ENCODE measurements at places on chromosomes 13 and 19.

- DNase-seq, result no peak
These were observed 413.4 kb downstream of the ZNF536 start for GRCh38 chr19:30785458-30786137.

- no peak for DNase-seq
These were observed 32.8 kb downstream of the SLC15A1 start for GRCh38 chr13:98719527-98720250.

DNA sequence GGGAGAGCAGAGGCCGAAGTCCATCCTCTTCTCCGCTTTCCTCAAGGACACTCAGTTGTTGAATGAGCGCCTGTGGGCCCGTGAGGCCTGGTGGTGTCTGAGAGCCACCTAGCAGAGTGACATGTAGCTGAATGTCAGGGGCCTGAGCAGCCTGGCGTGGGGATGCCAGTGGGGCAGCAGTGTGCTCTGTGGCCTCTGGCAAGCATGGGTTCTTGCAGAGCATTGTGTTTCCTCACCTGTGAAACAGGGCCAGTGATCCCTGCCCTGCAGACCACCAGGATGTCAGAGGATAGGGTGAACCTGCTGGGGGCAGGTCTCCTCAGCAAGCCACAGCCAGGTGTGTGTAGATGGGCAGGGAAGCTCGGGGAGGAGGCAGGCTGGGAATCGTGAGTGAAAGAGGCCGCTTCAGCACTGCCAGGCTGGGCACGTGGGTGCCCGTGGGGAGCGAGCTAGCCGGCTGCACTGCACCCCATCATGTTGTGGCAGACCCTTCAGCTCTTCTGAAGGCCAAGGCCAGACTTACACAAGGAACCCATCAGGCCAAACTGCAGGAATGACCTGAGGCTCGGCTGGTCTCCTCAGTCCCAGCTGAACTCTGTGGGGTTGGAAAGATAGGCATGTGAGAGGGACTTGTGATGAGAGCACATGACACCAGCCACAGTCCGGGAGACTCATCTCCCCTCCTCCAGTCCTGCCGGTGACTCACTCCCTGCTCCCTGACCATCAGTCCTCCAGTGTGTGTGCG lies 5.0 kb downstream of the PPP1R37 start:
- DNase-seq, result no peak

GRCh38 chr13:19890030-19890429 lies 26.6 kb upstream of the ZMYM5 start:
- DNase-seq, result no peak

- DNase-seq, result no peak
These were observed 14.6 kb upstream of the SIN3B start for GRCh38 chr19:16814526-16815100.

- no peak for DNase-seq
These were observed 442 bp upstream of the FGF14 start for GRCh38 chr13:102402290-102402689.

- no peak for DNase-seq
These were observed 23.0 kb upstream of the ZNF536 start for GRCh38 chr19:30349131-30349730.

DNA sequence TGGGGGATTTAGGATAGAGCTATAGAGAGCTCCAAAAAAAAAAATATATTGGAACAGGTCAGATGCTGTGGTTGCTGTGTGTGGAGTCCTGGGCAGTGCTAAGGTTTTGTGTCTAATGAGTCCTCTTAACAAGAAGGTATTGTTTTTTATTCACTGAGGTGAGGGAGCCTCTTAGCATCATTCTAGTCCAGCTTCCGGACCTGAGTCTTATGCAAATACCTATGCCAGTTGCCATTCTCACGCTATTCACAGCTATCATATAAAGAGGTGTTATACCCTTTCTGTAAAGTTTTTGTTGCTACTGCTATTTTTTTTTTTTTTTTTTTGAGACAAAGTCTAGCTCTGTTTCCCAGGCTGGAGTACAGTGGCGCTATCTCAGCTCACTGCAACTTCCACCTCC lies 1.4 kb downstream of the NLRP2 start:
- no peak for DNase-seq

DNA sequence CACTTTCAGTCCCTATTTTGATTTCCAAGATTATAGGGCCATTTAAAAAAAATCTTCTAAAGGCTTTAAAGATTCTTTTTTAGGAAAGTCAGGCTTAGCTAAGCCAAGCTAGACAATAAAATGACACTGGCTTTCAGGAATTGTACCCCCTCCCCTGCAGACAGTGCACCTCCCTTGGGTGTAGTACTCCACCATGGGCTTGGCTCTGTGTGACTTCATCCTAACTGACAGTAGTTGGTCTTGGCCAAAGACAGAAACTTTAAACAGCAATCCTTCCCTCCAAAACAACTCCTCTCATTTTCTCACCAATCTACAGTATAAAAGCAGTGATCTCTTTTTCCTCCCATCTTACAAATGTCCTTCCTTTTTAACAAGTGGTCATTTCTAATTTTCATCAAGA lies 283.0 kb downstream of the DNAJC15 start:
- DNase-seq, result no peak

- DNase-seq, result no peak
These were observed 13.2 kb upstream of the KPTN start for GRCh38 chr19:47497050-47497766.

- no peak for DNase-seq
These were observed 56.1 kb upstream of the ATXN8OS start for GRCh38 chr13:70051531-70051930.

GRCh38 chr13:76732367-76732766 lies 153.8 kb downstream of the KCTD12 start:
- DNase-seq, result no peak

GRCh38 chr19:4430760-4431159 lies 26.8 kb downstream of the UBXN6 start:
- no peak for DNase-seq

DNA sequence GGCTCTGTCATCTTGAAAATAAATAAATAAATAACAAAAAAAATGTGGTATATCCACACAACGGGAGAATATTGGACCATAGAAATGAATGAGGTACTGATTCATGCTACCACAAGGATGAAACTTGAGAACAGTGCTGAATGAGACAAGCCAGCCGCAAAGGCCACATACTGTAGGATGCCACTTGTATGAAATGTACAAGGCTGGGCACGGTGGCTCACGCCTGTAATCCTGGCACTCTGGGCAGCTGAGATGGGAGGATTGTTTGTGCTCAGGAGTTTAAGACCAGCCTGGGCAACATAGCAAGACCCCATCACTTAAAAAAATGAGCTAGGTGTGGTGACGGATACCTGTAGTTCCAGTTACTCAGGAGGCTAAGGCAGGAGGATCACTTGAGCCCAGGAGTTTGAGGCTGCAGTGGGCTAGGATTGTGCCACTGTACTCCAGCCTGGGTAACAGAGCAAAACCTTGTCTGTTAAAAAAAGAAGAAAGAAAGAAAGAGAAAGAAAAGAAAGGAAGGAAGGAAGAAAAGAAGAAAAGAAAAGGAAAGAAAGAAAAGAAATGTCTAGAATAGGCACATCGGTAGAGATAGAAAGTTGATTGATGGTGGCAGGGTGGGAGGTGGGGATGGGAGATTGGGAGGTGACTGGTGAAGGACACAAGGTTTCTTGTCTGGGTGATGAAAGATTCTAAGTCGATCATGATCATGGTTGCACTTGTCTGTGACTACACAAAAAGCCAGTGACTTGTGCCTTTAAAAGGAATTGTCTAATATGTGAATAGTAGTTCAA lies 20.3 kb downstream of the HPN start:
- no peak for DNase-seq

Measured in NCI-H2081 treated with DMSO at 0.1 percent for 48 hours (cell line).